Stimulated activated naive CD4-positive, alpha-beta T cell treated with Interleukin-2 at 50 U/mL for 16 hours (primary cell): ENCODE measurements at places on chromosomes 12 and 14.

DNA sequence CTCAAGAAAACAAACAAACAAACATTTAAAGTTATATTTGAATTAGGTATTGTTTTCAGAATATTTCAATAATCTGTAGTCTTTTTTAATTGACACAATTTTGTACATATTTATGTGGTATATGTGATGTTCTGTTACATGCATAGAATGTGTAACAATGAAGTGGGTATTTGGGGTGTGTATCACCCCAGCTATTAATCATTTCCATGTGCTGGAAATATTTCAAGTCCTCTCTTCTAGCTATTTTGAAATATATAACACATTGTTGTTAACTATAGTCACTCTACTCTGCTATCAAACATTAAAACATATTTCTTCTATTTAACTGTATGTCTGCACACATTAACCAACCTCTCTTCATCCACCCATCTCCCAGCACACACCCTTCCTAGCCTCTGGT lies 32.0 kb upstream of the SIX1 start:
- no peak for DNase-seq

GRCh38 chr12:72349491-72349890 lies 77.3 kb downstream of the TRHDE start:
- no peak for DNase-seq

DNA sequence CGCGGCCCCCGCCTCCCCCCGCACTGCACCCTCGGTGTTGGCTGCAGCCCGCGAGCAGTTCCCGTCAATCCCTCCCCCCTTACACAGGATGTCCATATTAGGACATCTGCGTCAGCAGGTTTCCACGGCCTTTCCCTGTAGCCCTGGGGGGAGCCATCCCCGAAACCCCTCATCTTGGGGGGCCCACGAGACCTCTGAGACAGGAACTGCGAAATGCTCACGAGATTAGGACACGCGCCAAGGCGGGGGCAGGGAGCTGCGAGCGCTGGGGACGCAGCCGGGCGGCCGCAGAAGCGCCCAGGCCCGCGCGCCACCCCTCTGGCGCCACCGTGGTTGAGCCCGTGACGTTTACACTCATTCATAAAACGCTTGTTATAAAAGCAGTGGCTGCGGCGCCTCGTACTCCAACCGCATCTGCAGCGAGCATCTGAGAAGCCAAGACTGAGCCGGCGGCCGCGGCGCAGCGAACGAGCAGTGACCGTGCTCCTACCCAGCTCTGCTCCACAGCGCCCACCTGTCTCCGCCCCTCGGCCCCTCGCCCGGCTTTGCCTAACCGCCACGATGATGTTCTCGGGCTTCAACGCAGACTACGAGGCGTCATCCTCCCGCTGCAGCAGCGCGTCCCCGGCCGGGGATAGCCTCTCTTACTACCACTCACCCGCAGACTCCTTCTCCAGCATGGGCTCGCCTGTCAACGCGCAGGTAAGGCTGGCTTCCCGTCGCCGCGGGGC lies at the start of gene FOS:
FOS (plus strand) TSS at position 407 of the 731 bp plus-strand sequence; CDS start at position 562, 155 bp downstream.
- peak; percentile 87 for DNase-seq

DNA sequence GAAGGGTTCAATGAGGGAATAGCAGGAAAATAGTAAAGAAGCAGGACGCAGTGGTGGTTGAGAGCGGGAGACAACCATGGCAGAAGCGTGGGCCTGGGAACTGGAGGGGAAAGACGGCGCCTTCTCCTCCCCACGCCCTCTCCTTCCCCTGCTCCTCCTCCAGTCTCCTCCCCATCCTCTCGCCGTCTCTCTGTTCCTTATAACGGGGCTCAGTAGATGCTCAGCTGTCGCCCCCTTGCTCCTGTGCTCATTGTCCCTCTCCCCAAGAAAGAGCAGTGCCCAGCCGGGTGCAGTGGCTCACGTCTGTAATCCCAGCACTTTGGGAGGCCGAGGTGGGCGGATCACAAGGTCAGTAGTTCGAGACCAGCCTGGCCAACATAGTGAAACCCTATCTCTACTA lies 142.0 kb downstream of the BCL11B start:
- no peak for DNase-seq

DNA sequence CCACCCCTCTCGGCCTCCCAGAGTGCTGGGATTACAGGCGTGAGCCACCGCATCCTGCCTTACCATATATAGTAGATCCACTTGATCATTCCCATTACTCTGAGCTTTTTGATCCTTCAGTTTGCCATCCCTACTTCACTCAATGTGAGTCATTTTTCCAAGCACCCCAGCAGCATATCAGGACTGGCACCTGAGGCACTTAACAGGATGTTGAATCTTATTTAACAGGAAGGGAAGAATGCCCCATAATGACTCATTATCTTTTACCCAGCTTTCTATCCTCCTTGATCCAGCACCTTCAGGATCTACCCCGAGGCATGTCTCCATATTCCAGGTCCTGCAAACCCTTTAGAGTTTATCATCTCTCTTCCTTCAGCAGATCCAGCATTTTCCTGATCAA lies 84.9 kb upstream of the CMKLR1 start:
- no peak for DNase-seq

- DNase-seq, result no peak
Observed at GRCh38 chr12:102052192-102053061, 9.4 kb downstream of the WASHC3 start.

- no peak for DNase-seq
Observed at GRCh38 chr14:73259837-73260236, 22.5 kb downstream of the PAPLN start.

DNA sequence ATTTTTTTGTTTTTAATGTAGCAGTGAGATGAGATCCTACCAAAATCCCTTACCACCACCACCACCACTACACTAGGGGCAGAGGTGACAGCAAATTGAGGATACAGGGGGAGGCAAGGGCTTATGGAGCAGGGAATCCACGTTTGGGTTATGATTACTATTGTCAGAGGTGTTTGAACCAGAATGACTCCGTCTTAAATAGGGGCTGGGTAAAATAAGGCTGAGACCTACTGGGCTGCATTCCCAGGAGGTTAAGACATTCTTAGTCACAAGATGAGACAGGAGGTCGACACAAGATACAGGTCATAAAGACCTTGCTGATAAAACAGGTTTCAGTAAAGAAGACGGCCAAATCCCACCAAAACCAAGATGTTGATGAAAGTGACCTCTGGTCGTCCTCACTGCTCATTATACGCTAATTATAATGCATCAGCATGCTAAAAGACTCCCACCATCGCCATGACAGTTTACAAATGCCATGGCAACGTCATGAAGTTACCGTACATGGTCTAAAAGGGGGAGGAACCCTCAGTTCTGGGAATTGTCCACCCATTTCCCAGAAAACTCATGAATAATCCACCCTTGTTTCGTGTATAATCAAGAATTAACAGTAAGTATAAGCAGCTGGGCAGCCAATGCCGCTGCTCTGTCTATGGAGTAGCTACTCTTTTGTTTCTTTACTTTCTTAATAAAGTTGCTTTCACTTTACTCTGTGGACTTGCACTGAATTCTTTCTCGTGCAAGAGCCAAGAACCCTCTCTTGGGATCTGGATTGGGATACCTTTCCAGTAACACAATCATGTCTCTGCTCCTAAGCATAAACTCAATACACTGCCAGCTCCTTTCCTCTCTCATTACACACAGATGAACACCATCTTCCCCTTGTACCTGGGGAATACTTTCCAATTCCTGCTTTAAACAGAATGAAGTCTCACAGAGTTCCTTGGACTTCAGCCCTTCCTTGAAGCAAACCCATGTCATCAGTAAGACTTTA lies 16.7 kb upstream of the CRY1 start:
- DNase-seq, result no peak

DNA sequence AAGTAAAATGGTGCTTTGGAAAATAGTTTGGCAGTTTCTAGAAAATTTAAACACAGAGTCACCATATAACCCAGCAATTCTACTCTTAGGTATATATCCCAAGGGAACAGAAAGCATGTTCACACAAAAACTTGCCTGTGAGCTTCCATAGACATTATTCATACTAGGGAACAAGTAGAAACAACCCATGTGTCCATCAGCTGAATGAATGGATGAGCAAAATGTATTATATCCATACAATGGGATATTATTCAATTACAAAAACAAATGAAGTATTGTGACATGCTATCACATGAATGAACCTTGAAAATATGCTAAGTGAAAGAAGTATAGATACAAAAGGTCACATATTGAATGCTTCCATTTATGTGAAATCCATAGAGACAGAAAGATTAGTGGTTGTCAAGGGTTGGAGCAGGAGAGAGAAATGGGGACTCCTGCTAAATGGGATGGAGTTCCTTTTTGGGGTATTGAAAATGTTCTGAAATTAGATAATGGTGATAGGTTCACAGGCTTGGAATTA lies 7.9 kb downstream of the SLC10A1 start:
- no peak for DNase-seq

DNA sequence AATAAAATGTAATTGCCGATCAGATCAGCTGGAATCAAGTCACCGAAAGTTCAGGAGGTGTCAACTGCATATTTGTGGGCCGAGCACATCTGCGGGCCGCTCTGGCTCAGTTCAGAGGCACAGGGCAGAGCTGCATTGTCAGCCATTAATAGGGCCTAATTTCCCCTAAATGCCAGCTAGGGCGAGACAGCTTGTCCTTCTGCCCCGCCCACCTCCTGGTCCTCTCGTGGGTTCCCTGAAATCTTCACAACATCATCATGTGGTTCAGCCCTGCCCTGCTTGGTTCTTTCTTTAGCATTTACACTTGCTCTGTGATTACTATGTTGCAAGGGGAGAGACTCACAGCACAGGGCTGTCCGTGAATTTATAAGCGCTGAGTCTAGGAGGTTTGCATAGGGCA lies 148.9 kb downstream of the CHST11 start:
- no peak for DNase-seq

DNA sequence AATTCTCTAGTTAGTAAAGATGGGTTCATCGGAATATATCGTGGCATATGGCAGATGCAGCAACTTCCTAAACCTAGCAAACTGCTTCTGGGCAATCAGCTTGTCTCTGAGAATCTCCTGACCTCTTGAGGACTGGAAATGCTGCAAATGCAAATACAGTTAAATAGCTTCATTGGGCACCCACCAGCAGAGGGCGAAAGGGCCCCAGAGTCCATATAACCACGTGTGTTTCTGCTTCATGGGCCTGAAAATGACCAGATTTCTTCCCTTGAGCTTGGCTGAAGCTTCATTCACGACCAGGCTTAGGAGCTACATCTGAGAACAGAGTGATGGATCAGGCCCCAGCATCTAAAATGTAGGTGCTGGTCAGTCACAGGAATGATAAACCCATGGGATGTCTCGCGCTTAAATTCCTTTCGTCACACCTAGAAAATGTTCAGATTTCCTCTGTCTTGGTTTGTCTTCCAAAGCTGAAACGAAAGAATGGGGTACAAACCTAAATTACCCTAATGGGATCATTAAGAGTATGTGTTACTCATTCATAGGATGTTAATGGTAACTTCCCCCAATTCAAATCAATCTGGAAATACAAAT lies 1482.5 kb upstream of the TMEM132C start:
- no peak for DNase-seq

- no peak for DNase-seq
Observed at GRCh38 chr12:50050410-50051098, 6.8 kb upstream of the ASIC1 start.

- DNase-seq, result peak; percentile 21
Observed at GRCh38 chr14:92728759-92729364, 19.6 kb downstream of the LGMN start.

DNA sequence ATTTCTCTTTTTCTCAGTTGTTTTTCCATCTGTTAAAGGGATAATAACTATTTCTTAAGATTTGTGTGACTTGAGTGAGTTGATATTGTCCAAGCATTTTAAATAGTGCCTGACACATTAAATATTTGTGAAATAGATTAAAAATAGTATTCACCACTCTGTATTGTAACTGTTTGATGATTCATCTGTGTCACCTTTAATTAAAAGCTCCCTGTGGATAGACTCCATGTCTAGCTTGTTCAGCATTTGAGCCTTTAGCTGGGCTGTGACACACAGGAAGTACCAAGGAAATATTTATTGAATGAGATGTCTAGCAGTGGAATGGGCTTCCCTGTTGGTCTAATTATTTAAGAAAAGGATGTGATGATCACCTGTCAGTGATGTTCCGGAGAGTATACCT lies 1.8 kb upstream of the GLIPR1L2 start:
- DNase-seq, result no peak

GRCh38 chr14:106395456-106396050 lies 869.2 kb downstream of the TMEM121 start:
- no peak for DNase-seq

DNA sequence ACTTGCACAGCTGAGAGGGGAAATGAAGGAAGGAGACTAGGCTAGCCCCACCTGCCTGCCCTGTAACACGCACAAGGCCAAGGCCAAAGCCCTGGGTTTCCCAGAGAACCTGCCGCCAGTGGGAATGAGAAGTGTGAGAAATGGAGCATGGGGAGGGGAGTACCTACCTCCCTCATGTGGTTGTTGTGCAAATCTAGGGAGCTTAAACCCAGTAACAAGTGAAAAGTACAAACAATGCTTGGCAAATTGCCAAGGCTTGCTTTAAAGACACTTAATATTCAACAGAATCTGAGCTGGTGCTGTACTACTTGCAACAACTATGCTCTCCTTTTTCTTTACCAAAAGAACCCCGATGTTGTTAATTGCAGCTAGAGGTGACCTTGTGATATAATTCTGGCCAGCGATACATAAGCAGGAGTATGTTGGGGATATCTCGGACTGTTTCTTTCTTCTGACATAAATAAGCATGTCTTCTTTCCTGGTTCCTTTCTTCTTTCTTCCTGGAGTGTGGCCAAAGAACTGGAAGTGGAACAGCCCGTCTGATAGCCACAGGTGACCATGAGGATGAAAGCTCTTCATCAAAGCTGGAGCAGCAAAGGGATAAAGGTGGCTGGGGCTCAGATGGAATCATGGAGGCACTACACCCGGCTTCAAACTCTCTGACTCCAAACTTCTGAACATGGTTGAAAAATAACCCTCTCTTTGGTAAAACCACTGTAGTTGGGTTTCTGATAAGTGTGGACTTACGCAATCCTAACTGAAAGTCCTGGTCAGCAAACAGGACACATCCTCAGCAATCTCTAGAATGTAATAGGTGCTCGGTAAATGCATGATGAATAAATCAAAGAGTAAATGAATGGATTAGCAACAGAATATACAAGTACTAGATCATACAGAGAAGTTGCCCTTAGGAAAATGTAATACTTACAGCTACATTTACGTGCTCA lies 207.9 kb downstream of the NUAK1 start:
- DNase-seq, result no peak

DNA sequence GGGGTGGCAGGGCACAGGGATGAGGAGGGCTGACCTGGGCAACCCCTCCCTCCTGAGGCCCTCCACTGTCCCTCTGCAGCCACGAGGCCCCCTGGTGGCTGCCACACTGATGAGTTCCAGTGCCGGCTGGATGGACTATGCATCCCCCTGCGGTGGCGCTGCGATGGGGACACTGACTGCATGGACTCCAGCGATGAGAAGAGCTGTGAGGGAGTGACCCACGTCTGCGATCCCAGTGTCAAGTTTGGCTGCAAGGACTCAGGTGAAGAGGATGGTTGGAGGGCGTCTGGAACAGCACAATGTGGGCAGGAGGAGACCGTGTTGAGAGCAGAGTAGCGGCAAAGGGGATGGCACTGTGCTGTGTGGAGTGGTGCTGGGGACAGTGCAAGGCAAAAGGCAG lies 25.7 kb upstream of the LRP1-AS start:
- DNase-seq, result no peak
